Activated CD4-positive, alpha-beta T cell treated with anti-CD3 and anti-CD28 coated beads for 1 hour (primary cell): ENCODE measurements at places on chromosomes 1 and 21.

DNA sequence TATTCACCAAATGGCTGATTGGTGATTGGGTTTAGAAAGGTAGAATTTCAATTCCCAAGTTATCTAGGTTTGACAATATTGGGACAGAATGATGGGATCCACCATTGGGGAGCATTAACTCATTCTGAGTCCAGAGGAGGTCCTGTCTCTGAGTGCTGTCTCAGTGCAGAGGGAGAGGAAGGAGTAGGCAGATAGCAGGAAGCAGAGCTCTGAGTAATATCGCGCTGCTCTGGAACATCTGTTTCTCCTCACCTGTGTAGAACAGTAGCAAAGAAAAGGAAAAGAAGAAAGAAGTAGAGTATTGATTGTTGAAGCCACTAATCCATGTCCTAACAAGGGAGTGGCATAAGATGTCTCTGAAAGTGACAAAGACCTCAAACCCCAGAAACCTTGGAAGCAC, 1657.8 kb downstream of the MRPL39 start:
- no peak for DNase-seq

DNA sequence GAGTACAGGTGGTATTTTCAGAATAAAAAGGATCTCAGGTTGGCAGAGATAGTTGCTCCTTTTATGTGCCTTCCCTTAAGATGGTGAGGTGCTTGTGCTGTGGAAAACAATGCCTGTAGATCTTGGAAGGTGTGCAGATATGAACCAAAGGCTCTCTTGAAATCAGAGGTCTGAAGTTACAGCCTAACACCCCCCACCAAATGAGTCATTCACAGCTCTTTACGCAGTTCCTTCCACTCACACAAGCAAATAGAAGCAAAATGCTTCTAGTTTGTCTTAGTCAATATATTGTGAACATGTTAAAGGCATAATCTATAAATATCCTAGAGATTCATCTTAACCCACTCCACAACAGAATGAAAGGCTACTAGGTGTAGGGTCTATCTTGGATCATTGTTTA, 128.9 kb upstream of the NR5A2 start:
- no peak for DNase-seq

- no peak for DNase-seq
Observed at GRCh38 chr1:116256286-116256649, 116.8 kb upstream of the ATP1A1 start.

GRCh38 chr21:33238146-33238545, 8.4 kb downstream of the IFNAR2 start:
- no peak for DNase-seq

DNA sequence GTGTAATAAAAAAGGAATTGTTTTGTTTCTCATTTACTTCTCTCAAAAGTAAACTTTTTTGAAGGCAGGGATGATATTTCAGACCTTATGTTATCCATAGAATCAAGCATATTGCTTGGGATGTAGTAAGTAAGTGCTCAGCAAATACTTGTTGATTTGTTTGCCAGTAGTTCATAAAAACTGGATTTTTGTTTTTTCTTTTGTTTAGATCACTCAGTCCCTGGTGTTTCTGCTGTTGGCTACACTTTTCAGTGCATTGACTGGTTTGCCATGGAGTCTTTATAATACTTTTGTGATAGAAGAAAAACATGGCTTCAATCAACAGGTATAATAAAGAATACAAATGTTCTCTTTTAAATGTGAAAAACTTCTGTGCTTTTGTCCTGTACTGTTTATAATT, 10.2 kb downstream of the ZMPSTE24 start:
- no peak for DNase-seq

- no peak for DNase-seq
Observed at GRCh38 chr1:168000656-168001055, 63.8 kb upstream of the MPC2 start.

DNA sequence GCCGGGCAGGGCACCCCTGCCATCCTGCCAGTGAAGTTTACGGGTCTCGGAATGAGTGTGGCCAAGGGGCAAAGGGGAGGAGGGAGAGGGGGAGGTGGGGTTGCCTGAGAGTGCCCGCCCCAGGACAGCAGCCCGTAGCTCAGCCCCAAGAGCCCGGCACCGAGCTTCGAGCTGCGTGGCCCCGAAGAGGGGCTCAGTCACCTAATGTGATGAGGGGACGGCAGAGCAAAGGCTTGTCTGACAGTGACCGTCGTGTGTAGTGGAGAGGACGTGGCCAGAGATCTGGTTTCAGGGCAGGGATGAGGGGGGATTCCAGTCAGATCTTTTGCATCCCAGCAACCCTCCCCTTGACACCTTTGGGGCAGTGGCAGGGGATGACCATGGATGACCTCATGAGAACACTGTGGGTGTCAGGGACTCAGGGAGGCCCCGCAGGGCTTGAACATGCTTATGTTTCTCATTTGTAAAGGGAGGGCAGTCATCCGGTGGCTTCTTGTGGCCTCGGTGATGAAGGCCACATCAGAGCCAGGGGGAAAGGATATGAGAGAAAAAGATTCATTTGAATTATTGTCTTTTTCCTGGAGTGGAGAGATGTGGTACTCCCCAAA, 1.1 kb upstream of the TRPM2 start:
- DNase-seq: no peak

DNA sequence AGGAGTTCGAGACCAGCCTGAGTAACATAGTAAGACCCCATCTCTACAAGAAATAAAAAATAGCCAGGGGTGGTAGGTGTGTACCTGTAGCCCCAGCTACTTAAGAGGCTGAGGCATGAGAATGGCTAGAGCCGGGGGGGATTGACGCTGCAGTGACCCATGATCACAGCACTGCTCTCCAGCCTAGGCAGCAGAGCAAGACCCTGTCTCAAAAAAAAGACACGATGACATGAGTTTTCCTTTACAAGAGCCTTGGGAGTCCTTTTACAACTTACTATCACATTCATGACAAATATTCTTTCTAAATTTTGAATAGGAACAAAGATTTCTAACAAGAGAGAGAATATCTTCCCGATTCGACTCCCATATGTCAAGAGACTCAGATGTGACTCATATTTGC, 3.3 kb upstream of the BRWD1 start:
- DNase-seq: no peak

GRCh38 chr1:78255846-78256245, 210.1 kb downstream of the GIPC2 start:
- no peak for DNase-seq

GRCh38 chr1:159436469-159436868, 3.1 kb upstream of the OR10J1 start:
- DNase-seq: no peak
